ENCODE measurements at places on chromosomes 2 and 18.

- peak; percentile 15 for DNase-seq
These were observed 31.2 kb downstream of the EIF4E2 start for GRCh38 chr2:232581725-232582124.

- no peak for DNase-seq
These were observed 463 bp upstream of the DNAJB2 start for GRCh38 chr2:219278655-219279150.

DNA sequence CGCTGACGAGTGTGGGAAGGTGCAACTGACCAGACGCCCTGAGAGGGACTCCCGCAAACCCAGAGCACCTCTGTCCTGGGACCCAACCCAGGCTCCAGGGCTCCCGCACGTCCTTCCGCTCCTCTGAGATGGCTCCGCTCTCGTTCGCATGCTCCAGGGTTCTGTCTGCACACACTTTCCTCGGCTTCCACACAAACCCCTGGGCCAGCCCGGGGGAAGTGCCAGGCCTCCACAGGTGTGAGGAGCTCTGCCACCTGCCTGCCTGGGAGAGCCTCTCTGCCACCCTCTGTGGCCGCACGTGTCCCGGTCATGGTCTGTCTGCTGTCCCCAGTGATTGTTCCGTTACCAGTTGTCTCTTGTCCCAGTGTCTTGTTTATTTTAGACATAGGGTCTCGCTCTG, 222.9 kb downstream of the HDAC4 start:
- no peak for DNase-seq

DNA sequence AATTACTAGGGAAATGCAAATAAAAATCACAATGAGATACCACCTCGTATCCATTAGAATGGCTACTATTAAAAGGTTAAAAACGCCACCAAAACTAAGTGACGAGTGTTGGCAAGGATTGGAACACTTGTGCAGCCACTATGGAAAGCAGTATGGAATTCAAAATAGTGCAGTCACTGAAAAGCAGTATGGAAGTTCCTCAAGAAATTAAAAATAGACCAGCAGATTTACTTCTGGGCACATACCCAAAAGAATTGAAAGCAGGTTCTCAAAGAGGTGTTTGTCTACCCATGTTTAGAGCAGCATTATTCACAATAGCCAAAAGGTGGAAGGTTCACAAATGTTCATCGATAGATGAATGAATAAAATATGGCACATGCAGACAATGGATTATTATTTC, 149.7 kb upstream of the STON1 start:
- no peak for DNase-seq

DNA sequence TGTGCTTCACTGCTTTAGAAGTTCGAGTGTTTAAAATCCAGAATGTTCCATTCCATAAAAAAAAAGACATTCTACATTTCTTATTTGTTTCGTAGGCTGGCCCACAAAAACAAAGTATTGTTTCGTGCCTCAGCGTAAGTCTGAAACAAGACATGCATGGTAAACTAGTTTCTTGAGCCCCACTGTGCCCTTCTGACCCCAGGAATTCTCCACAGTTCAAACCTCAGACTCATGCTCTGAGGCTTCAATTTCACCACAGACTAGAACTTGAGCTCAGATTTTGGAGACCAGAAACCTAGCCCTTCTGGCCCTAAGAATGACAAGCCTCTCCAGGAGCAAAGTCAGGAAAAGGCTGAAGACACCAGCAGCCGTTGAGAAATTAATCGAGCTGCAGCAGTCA, 151.5 kb downstream of the SLC8A1 start:
- DNase-seq: no peak

GRCh38 chr2:99864561-99865553, 277.5 kb downstream of the AFF3 start:
- DNase-seq: no peak

DNA sequence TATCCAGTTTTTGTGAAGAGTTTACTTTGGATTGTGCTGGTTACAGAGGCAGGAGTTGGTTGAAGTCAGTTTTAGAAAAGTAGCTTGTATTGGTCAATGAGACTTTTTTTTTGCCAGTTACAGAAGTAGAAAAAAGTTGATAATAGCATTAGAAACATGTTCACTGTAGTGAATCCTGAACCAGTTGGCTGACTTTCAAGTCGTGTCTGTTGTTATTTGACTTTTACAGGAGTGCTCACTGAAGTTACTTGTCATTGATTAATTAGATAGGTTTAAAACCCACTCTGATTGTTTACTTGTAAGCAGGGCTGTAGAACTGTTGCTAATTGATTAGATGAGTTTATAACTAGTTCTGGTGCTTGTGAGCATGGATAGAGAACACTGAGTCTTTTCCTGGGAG, 312.0 kb upstream of the VWC2L start:
- DNase-seq: no peak

GRCh38 chr2:224561234-224562005, 23.7 kb downstream of the CUL3 start:
- DNase-seq: no peak

DNA sequence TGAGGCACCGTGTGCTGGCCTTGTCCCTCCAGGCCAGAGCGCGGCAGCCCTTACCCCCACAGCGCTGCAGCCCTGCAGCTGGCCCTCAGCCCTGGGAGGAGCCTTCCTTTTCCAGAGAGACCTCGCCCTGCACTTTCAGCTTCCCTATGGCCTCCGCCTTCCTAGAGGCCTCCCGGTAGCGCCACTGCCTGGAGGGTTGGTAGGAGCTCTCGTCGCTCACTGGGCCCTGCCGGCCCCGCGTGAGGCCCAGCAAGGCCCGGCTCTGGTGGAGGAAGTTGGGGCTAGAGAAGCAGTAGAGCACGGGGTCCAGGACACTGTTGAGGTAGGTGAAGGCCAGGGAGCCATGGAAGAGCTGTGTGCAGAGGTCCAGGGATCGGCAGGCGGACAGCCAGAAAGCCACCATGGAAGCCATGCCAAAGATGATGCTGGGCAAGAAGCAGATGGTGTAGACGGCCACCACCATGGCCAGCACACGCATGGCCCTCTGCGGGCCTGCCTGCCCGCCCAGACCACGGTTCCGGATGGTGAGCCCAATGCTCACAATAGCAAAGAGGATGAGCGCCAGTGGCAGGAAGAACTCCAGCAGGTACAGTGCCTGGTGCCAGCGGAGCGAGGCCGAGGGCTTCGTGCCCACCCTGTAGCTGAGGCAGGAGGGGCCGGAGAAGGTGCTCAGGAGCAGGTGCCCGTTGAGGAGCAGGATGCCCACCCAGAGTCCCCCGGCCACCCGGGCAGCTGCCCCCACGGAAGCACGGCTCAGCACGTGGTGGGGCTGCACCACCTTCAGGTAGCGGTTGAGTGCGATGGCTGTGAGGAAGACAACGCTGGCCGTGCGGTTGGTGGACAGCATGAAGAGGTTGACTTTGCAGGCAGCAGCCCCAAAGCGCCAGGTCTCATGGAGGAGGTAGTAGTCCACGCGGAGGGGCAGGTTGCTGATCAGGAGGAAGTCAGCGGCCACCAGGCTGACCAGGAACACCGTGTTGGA, 821 bp downstream of the OXER1 start:
- no peak for DNase-seq

GRCh38 chr2:225025917-225026571, 16.2 kb downstream of the DOCK10 start:
- no peak for DNase-seq

DNA sequence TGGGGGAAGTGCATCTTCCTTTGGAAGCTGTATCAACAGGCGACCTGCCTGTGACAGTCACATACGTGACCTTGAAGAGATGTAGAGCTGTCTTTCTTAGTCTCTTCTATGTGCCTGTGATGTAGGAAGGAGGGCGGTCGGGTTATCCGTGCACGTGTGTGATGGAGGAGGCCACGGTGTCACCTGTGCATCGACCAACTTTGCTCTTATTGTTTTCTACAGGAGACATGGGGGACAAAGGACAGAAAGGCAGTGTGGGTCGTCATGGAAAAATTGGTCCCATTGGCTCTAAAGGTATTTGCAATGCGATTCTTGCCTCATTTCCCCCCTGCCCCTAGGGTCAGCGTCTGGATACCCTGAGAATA, 20.7 kb upstream of the ALLC start:
- no peak for DNase-seq

DNA sequence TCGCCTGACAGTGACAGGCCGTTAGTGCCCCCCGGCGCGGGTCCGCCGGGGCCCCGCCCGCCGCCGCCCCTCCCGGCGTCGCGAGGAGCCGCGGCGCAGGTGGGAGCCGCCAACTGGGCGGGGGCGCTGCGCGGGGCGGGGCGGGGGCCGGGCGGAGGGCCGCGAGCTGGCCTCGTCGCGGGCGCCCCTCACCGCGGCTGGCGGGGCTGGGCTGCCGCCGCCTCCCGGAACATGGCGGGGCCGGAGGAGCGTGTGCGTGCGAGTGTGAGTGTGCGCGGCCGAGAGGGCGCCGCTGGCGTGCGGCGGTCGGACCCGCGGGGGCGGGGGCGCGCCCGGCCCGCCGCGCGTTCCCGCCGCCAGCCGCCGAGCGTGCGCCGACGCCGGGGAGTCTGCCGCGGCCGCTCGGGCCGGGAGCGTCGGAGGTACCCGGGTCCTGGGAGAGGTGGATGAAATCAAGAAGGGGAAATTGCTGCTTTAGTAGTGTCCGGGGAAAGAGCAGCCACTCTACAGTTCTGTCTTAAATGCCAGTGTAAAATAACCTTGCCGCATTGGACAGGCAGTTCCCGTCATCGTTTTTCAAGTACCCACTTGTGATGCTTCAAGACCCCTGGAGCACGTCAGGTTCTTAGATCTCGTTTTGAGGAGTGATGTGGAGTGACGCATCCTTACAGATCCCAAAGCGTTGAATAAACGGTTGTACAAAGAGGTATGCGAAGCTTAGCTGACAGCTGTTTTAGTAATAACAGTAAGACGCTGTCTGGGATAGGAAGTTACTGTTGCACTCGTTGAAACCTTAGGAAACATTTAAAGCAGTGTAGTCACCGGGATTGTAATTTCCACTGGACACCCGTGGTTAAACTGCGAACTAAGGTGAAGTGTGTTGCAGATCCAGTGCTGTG, 836 bp downstream of the ANKRD12 start:
- DNase-seq: peak; percentile 57

DNA sequence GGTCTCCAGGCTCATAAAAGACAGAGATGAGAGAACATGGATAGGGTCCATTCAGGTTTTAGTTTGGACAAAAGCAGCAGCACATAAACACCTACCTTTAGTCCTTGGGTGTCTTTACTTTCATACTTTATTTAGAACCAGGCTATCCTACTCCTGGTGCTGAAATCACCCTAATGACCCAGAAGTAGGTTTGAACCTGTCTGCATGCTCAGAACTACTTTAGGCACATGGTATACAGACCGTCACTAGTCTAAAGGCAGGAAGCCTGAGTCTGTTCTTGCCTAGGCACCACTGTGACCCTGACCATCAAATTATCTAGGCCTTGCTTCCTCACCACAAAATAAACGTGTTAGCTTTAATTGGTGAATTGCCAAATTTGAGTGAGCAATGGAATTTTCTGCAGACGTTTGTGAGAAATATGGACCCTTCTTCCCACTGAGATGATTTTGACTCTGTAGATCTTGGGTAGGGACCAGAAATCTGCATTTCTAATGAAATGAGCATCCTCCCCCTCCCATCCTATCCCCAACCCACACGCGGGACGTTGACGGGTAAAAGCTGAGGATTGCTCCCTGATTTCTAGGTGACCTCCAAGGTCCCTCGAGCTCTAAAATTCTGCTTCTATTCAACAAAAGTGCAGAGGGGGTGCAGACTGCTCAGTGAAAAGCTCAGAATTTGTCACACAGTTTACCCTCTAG, 75.1 kb downstream of the PLEKHM3 start:
- DNase-seq: no peak

GRCh38 chr2:128797937-128798336, 479.3 kb upstream of the HS6ST1 start:
- DNase-seq: peak; percentile 17

- DNase-seq: peak; percentile 51
These were observed 158.2 kb downstream of the MGAT5 start for GRCh38 chr2:134411828-134412638.

GRCh38 chr2:194567661-194568017, 1089.4 kb upstream of the SLC39A10 start:
- no peak for DNase-seq

All from GM19239 (cell line).